Stimulated activated CD4-positive, alpha-beta T cell treated with anti-CD3 and anti-CD28 coated beads, TNF-alpha, amount 100 ng/mL, for 4 hours (primary cell): ENCODE measurements at places on chromosomes 7 and 10.

DNA sequence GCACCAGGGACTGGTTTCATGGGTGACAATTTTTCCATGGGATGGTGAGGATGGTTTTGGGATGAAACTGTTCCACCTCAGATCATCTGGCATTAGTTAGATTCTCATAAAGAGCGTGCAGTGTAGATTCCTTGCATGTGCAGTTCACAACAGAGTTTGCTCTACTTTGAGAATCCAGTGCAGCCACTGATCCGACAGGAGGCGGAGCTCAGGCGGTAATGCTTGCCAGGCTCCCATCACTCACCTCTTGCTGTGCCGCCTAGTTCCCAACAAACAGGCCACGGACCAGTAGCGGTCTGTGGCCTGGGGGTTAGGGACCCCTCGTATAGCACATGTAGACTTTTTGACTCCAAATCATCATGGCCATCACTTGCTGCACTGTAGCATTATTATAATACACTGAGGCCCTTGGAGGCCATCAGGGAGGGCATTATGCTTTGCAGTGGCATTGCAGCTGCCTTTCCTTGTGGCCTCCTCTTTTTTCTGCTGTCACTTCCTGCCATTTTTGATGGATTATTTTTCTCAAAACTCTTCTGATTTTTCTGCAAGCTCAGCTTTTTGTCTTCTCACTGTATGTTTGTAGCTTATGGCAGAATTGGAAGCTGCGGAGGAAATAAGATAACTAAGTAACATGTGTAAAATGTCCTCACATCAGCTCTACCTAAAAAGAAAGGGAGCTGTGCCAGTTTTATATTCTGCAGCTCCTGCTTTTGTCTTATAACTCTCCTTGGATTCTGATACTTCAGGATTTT is 18.5 kb downstream of the CSGALNACT2 start:
- no peak for DNase-seq

GRCh38 chr10:75596930-75597620 is 165.7 kb downstream of the LRMDA start:
- DNase-seq, result no peak

DNA sequence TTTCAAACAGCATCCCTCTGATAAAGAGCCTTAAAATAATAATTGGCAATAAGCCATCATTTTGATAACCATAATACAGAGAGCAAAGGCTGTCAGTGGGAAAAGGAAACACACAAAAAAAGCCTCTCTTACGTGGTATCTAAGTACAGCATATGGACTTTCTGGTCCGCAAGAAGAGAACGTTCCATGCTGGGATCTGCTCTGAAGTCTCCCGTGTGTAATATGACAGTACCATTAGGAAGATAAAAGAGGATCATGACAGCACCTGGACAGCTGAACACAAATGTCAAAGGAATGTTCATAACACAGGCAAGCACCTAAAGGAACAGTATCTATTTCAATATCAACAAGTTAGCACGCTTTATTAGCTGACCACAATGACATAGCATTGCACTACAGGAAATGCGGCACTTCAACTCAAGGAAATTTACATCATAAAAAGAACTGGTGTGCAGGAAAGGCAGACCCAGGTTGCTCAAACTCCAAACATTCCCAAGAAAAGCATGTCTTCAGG is 9.9 kb downstream of the DCLRE1A start:
- DNase-seq, result no peak

DNA sequence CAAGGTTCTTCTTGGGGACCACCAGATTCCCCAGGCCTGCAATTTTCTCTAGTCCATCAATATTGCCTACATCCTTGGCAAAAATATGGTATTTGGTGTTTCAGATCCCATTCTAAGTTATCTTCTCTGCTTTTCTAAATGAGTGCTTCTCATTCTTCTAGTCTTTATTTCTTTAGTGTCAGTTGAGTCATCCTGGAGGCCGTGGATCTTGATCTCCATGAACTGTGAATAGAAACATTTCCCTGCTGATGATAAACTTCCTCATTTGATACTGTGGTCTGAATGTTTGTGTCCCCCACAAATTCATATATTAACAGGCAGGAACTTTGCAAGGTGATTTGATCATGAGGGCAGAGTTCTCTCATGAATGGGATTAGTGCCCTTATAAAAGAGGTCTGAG is 779.3 kb downstream of the INHBA start:
- DNase-seq, result no peak

DNA sequence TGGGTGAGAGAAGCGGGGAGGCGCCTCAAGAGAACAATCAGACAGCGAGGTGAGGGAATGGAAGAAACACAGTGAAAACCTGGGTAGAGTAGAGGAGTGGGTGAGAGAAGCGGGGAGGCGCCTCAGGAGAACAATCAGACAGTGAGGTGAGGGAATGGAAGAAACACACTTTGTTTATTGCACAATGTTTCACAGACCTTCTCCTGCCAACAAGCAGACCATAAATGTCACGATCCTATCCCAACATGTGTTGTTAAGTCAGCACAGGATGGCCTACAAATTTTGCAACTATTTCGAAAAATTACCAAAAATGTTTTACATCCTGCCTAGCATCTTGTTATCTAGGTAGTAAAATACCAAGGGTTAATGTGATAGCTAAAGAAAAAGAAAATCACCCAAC is 115.3 kb downstream of the JAZF1 start:
- no peak for DNase-seq

DNA sequence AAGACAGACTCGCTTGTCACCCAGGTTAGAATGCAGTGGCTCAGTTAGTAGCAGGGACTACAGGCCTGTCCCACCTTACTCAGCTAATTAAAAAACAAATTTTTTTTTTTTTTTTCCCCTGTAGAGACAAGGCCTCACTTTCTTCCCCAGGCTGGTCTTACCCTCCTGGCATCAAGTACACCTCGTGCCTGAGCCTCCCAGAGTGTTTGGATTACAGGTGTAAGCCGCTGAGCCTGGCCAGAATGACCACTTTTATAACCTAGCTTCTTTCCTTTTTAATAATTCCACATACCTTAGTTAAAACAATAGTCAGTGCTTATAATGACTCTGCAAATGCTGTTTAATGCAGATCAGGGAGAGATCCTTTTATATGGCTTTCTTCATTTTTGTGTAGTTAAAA is 31.3 kb downstream of the RSBN1L start:
- DNase-seq, result no peak

GRCh38 chr7:114832906-114833595 is 88.8 kb upstream of the MDFIC start:
- DNase-seq, result no peak

GRCh38 chr10:63206576-63206975 is 73.4 kb downstream of the NRBF2 start:
- DNase-seq, result no peak

DNA sequence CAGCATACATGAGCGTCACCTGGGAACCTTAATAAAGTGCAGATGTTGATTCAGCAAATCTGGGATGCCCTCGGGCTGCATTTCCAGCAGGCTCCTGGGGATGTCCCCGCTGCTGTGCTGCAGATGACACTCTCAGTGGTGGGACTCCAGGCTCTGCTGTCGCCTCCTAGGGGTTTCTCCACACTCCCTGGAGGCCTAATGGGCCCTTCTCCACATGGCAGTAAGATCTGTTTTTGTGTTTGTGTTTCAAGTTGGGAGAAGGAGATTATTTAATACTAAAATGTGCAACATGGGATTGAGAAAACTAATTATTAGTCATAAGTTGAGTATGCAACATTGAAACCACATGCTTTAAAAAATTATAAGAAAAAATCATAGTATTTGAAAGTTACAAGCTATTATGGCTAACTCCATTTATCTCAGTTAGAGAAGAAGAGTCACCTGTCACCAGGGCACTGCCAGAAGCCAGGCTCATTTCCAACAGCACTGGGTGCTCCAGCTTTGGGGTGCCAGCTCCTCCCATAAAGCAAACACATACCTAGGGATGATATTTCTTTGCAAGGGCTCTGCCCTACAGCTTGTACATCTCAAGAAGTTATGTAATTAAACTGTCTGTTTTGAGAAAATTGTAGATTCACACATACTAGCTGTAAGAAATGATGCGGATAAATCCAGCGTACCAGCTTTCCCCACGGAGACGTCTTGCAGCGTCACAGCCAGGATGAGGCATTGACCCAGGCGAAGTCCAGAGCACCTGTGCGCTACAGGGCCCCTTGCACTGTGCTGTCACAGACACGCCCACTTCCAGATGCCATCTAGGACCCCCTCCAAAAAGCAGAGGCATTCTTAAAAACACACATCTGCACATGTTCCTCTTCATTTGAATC is 106.4 kb downstream of the EGFR start:
- DNase-seq, result no peak

DNA sequence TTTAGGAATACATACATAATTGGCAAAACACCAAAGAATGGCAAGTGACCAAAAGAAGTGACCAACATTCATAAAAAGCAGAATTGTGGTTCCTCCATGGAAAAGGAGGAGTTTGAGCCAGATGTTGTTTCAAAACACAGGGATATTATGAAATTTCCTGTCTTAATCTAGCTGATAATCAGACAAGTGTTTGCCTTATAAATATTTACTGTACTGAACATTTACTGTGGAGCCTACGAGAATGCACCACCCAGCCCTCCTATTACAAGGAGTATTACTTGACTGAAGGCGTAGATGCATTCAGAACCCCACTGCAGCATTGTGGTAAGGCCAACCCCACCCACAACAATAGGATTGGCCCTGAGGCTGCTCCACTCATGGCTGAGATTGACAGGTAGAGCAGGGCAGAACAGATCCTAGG is 118.9 kb downstream of the AKR1D1 start:
- DNase-seq, result no peak

DNA sequence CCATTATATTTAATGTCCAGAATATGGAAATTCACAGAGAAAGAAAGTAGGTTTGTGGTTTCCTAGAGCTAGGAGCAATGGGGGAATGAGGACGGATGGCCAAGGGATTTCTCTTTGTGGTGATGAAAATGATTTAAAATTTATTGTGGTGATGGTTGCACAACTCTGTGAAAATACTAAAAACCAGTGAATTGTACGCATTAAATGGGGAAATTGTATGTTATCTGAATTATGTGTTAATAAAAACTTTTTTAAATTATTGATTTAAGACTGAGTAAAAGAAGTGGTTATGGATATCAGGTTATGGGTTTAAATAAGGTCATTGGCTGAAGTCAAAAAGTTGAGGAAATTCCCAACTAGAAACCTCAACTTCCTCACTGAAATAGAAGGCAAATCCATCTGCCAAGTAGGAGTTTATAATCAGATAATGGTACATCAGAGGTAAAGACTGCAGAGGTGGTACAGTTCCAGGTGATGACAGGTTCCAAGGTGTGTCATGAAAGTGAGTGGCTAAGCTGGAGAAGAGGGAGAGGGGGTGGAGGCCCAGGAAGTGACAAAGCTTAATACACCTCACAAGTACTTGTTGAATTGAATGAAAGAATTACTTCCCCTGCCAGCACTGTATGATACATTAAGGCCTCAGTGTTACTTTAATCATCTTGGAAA is 68.9 kb upstream of the CCDC71L start:
- DNase-seq, result no peak

DNA sequence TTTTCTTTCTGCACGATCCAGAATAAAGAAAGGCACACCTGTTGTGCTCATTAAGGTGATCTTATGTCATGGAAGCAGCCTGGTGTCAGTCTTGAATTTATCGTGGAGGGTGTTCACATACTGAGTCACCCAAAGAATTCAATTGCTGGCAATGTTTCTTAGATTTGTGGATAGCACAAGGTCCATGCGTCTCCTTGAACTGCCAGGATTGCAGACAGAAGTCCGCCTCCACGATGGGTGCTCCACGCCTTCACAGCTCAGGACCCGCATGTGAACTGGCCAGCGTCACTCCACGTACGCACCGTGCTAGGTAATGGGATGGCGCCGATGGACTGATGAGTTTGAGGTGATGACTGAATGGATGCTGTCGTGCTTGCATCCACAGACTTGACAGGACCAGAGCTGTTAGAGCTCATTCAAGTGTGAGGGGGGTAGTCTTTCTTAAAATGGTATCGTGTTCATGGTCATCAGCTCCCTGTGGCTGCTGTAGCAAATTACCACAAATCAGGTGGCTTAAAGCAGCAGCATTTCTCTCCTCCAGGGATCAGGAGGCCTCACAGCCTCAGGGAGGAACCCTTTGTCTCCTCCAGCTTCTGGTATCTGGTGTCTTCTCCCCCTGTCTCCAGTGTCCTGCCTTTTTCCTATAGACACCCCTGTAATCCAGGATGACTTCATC is 65.4 kb upstream of the DNAJB6 start:
- DNase-seq, result no peak

DNA sequence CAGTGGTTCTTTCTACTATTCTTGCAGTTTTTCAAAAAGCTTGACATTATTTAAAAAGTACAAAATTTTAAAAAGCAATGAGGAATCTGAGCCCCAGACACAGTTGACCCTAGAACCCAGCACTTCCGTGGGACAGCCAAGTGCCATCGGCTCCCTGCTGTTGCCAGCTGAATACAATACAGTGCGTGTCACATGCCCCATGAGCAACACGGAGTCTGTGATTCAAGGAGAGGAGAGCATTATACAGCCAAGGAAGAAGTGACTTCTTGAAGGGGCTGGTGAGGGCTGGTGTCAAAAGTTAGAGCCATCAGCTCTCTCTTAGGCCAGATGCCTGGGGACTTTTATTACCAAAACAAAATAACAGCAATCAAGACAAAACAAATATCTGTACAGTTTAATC is 123.0 kb upstream of the FGFR2 start:
- no peak for DNase-seq

DNA sequence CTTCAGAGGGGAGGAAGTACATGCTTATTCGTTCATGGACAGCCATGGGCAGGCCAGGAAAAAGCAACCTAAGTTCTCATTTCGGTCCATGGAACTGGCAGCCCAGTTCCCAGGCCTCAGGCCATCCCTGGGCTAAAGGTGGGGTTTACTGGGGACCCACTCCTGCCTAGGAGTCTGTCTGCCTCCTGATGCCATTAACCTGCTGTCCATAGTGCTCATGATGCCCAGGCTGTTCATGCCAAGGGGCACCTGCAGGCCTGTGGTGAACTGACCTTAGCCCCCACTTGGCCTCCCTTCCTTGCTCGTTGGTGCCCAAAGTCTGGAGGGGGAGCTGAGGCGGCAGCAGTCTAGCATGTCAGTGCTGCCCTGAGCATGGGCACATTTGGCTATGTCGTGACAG is 450.2 kb upstream of the MBL2 start:
- DNase-seq, result no peak

DNA sequence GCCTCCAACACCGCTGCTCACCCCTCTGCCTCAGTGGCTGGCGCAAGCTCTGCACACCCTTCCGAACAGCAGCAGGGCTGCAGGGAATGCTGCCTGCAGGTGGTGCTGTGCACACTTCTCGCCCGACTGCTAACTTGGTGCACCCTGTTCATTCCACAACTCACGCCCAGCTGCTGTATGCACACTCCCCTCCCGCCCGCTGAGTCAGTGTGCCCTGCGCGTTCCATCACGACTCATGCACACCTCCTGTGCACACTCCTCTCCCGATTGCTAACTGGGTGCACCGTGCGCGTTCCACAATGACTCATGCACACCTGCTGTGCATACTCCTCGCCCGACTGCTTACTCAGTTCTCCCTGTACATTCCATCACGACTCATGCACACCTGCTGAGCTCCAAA is 21.5 kb downstream of the ADARB2 start:
- no peak for DNase-seq
